ENCODE measurements at places on chromosomes 12 and 14. TPM values are rescaled to one million over a fixed set of nuclear protein-coding genes. Genes with fewer than 3 reads are reported as not detected.

Gene ANHX
- not detected for total RNA-seq

Gene CEP170B
- total RNA-seq: 27.9 TPM

Gene ACSM4
- total RNA-seq: not detected

Gene BCL2L2
- total RNA-seq: 18.7 TPM

Gene SYCP3
- not detected for total RNA-seq

Gene TBX3
- 23.9 TPM for total RNA-seq

Gene ADAM21
- total RNA-seq: 0.07 TPM

Gene DAO
- not detected for total RNA-seq

Gene PTPRO
- not detected for total RNA-seq

Gene BIN2
- total RNA-seq: 0.13 TPM

Gene RNASE2
- not detected for total RNA-seq

Gene KRT82
- not detected for total RNA-seq

Gene RNF212B
- total RNA-seq: not detected
